ENCODE measurements at places on chromosomes 6 and 20.
A peak's percentile ranks its signal among the peaks of the same experiment; 100 is the strongest.

DNA sequence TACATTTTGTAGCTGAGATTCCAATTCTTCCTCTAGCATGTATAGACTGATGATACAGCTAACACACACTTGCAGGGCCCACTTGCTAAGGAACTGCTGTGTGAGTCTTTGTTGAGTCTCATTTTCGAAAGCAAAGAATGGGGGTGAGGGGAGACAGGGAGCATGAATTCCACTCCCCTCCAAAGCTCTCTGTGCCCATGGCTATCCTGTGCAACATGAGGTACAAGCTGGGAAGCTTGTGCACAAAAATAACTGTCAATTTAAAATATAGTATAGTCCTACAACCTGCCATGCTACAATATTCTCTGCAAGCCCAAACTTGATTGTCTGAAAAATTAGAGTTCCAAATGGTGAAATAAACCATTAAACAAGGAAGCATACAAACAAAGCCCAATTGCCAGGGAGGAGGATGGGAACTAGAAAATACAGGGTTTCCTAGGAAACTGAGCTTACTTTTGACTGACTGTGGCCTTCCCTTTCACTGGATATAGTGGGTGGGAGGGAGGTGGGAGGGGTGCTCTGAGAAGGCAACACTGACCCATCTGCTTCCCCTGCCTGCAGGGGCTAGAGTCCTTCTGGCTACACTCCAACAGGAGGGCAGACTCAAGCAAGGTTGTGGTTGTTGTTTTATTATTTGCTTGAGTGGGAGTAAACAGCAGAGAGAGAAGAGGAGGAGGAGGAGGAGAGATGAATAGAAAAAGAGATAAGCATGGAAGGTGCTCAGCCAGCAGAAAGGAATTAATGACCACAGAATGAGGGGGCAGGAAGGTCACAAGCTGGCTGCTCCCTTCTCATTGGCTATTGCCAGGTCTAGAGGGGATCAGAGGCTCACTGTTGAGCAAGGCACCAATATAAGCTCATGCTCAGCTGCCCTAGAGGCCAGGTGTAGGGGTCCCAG is 84.6 kb downstream of the FYN start:
- DNase-seq = no peak

- DNase-seq = no peak
Measured at GRCh38 chr6:130749402-130749801, 77.8 kb upstream of the SMLR1 start.

GRCh38 chr6:49269190-49269589 is 193.9 kb downstream of the MMUT start:
- DNase-seq = peak; percentile 66

DNA sequence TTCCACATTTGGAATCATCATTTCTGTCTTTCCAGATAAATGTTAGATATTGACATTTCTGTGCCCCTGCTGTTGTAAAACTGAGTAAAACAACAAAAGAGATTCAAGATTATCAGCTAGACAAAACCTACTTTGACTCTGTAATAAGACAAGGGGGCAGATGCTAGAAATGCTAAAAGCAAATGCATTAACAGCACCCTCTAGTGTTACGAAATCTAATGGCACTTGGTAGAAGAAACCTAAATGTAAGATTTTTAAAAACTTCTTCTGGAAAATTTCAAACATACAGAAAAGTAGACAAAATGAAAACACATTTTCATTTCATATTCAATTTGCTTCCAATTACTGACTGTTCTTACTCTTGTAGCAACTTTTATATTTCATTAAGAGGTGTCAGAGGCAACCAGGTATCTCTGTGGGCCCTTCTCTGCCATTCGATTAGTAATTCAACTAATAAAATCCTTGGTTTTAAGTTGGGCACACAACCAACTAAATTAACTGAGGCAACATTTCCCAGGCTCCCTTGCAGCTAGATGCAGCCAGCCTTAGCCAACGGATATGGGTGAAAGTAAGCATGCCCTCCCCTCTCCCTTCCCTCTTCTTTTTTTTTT is 45.0 kb downstream of the SLC23A2 start:
- DNase-seq = peak; percentile 77

DNA sequence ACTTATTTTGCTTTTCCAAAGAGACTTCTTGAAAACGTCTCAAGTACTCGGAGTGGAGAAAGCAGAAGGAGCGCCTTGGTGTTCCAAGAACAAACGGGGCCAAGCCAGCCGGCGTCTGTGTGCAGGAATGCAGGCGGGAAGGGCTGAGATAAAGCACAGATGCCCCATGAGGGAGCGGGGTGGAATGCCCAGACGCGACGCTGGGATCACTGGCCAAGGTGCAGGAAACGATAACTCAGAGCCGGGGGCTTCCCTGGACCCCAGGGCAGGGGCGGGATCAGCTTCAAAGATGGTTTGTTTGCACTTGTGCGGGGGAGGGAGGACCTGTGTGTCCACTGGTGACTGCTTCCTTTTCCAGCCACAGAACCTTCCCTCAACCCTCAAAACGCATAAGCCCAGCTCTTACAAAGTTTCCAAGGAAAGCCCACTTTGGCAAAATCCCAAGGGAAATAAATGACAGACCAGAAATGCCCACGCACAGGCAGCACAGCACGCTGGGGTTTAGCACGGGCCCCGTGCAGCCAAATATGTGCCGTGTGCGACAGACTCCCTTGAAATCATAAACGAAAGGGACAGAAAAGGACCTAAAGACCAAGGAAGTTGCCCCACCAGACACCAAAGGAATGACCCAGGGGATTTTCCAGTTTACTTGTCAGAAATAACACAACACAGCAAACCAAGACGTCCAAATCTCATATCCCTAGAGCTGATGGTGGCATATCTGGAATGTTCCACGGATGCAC is 113.9 kb downstream of the NFATC2 start:
- DNase-seq = no peak

GRCh38 chr20:3093861-3094361 is 9.4 kb upstream of the AVP start:
- DNase-seq = no peak

DNA sequence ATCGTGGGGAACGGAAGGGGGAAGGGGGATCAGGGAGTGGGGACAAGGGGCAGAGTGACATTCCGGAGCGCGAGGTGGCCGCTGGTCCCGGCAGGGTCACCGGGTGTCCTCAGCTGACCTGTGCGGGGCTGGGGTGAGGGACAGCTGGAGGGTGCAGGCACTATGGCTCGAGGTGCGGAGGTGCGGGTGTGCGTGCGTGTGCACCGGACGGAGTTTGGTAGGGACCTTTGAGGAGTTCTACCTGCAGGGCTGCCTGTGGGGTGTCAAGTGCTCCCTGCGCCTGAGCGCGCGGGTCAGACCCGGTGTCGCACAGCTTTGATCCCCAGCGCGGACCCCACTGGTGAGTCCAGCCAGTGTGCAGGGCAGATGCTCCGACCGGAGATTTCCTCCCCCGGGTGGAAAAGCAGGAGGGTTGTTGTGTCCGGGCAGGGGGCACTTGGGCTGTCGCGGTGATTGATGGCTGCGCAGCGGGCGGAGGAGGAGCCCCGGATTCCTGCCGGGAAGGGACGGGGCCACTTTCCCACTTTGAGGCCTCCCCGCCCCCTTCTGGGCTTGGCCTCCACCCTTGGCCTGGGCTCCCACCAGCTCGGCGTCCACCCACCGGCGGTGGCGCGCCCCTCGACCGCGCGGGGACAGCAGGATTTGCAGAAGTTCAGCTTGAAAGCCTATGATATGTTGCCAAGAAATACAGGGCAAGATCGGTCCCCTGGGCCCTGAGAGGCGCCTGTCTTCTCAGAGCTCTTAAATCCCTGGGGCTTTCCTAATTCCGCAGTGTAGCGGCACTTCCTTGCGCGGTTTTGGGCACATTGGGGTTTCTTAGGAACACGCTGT is 658 bp downstream of the RIN2 start:
- no peak for DNase-seq

- peak; percentile 79 for DNase-seq
Measured at GRCh38 chr6:56713254-56713672, 70.6 kb upstream of the DST start.

- no peak for DNase-seq
Measured at GRCh38 chr20:63175038-63175895, 40.7 kb downstream of the YTHDF1 start.

GRCh38 chr6:159700970-159701369 is 7.9 kb upstream of the SOD2 start:
- no peak for DNase-seq

DNA sequence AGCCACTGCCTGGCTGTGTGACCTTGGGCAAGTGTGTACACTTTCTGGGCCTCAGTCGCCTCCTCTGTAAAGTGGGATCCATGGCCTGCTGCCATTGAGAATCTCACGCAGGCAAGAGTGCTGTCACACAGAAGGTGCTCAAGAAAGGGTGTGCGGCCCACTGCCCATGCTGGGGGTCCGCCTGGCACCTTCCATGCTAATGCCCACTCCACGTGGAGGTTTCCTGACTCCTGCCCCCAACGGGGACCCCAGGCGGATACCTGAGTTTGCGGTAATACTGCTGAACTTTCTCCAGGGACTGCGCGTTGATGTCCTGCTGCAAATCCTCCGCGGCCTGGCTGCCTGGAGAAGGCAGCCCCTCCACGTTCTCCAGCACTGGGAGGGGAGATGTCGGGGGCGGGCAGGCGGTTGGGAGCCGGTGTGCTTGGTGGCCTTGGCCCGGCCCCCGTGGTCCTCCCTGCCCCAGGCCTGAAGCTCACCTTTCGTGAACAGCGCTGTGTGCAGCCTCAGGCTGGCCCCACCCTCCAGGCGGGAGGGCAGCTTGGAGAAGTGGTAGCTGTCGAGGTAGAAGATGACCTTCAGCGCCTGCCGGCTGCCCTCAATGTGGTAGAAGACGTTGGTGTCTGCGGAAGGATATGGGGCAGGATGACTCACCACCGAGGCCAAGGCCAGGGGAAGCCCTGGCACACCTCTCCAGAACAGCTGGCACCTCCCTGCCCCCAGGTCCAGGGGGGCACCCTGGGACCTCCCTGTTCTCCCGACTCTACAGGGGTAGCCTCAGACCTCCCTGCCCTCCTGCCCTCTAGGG is 195.6 kb downstream of the PREX1 start:
- no peak for DNase-seq

- no peak for DNase-seq
Measured at GRCh38 chr6:111576291-111576690, 29.4 kb downstream of the TRAF3IP2 start.

GRCh38 chr6:53786832-53787231 is 8.0 kb upstream of the LRRC1 start:
- no peak for DNase-seq

- no peak for DNase-seq
Measured at GRCh38 chr20:62134735-62135231, 8.4 kb downstream of the PSMA7 start.

GRCh38 chr6:139764498-139764986 is 390.1 kb upstream of the CITED2 start:
- DNase-seq = peak; percentile 84

- DNase-seq = no peak
Measured at GRCh38 chr6:152566103-152566875, 70.9 kb downstream of the SYNE1 start.

GRCh38 chr6:158472447-158472846 is 87.4 kb upstream of the TMEM181 start:
- DNase-seq = no peak

GRCh38 chr6:14927398-14927797 is 318.5 kb upstream of the JARID2 start:
- DNase-seq = no peak

GRCh38 chr6:25746968-25747367 is 7.6 kb upstream of the SLC17A4 start:
- no peak for DNase-seq

DNA sequence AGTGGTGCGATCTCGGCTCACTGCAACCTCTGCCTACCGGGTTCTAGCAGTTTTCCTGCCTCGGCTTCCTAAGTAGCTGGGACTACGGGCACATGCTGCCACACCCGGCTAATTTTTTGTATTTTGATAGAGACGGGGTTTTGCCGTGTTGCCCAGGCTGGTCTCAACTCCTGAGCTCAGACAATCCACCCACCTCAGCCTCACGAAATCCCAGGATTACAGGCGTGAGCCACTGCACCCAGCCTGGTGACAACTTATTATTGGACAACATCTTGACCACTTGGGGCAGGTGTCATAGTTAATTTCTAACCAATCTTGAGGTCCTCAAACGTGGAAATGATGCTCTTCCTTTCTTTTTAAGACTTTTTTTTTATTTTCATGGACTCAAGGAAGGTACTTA is 303.6 kb downstream of the CLIC5 start:
- DNase-seq = no peak

DNA sequence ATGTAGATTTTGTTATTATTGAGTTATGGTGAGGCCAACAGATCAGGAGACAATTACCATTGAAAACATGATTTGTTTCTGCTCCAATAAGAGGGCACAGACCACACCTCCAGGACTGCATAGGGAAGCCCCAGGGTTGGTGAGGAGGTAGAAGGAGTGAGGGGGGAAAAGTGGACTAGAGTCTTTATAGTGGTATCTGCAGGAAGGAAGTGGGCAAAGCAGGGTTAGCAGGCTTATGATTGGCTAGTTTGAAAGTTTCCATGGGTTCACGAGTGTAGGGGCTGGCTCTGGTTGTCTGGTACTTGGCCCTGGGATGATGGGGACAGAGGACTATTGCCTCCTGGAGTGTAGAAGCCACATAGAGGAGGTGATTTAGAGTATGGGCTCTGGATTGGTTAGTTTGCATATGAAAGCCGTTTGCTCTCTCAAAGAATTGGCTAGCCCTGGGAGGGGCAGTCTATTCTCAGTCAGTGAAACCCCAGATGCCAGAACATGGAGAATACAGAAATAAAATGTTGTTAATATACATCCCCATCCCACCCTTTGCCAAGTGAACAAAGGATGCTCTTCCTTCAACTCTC is 156.6 kb downstream of the KLHL32 start:
- no peak for DNase-seq

GRCh38 chr20:53625311-53626129 is 31.9 kb upstream of the ZNF217 start:
- no peak for DNase-seq

GRCh38 chr6:8507286-8507685 is 71.9 kb upstream of the SLC35B3 start:
- no peak for DNase-seq

DNA sequence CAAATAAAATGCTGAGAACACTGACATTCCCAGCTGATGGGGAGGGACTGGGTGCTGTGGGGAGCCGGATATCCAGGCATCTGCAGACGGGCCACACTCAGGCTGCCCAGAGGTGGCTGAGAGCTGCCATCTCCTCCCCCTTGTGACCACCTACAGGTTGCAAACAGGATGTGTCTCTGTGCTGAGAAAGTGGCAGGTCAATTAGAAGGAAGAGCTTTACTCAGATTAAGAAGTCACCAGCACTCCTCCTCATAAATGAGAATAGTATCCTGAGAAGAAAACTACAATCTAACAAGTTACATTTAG is 63.0 kb downstream of the HUS1B start:
- DNase-seq = no peak

DNA sequence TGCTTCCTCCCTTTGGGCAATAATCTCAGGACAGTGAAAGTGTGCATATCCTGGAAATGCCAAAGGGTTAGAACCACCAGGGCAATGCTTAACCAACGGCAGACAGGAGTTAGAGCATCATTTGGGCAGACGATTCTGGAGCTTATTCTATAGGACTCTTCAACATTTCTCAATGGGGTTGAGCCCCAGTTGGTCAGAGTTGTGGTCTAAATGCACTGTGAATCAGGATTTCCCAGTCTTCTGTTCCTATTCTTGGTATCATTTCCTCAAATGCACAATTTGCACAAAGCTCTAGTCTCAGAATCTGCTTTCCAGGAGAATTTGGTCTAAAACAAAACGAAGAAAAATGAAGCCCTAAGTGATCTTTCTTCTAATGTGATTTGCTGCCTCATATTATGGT is 389.6 kb upstream of the JAG1 start:
- DNase-seq = no peak
